ENCODE measurements at places on chromosomes 1 and 21. TPM values are rescaled to one million over a fixed set of nuclear protein-coding genes. Genes with fewer than 3 reads are reported as not detected.

PPIAL4G gene
- not detected for total RNA-seq

PTGFR gene
- total RNA-seq, result 0.05 TPM

ST6GALNAC5 gene
- 0.60 TPM for total RNA-seq

IARS2 gene
- 101 TPM for total RNA-seq

GPATCH4 gene
- total RNA-seq, result 35.7 TPM

SLC1A7 gene
- total RNA-seq, result not detected

VN1R5 gene
- total RNA-seq, result not detected

EIF2D gene
- total RNA-seq, result 43.2 TPM

SEMA6C gene
- 1.2 TPM for total RNA-seq

GJB3 gene
- 115 TPM for total RNA-seq

SERTAD4 gene
- total RNA-seq, result 5.9 TPM

CFAP107 gene
- not detected for total RNA-seq

CZIB gene
- total RNA-seq, result 27.5 TPM

KIF17 gene
- 0.21 TPM for total RNA-seq

MYBPH gene
- total RNA-seq, result not detected

FCRLB gene
- total RNA-seq, result 2.7 TPM

ADCY10 gene
- not detected for total RNA-seq

MIXL1 gene
- not detected for total RNA-seq

ZBTB8OS gene
- 40.8 TPM for total RNA-seq

ATP6V1G3 gene
- total RNA-seq, result not detected

SERPINC1 gene
- not detected for total RNA-seq

PRELP gene
- total RNA-seq, result not detected

GOLPH3L gene
- 22.5 TPM for total RNA-seq

NR1I3 gene
- total RNA-seq, result not detected

C1orf53 gene
- total RNA-seq, result 10.2 TPM

MCOLN2 gene
- total RNA-seq, result 0.78 TPM

AGTRAP gene
- total RNA-seq, result 89.7 TPM

TTLL7 gene
- total RNA-seq, result 2.1 TPM

CPT2 gene
- 20.7 TPM for total RNA-seq

TMPRSS3 gene
- not detected for total RNA-seq

NBPF10 gene
- 0.09 TPM for total RNA-seq

LINGO4 gene
- total RNA-seq, result not detected

SLC66A1 gene
- 13.7 TPM for total RNA-seq

KCNE1 gene
- not detected for total RNA-seq

TFF3 gene
- total RNA-seq, result 9.6 TPM

HAO2 gene
- total RNA-seq, result not detected

LCE1F gene
- not detected for total RNA-seq

RYR2 gene
- total RNA-seq, result not detected

OR10J1 gene
- total RNA-seq, result not detected

LAMC1 gene
- total RNA-seq, result 124 TPM

SLC44A3 gene
- total RNA-seq, result 11.7 TPM

ABL2 gene
- 9.3 TPM for total RNA-seq

ZFP69B gene
- total RNA-seq, result 2.6 TPM

SRGAP2 gene
- 20.1 TPM for total RNA-seq

PRKAA2 gene
- total RNA-seq, result 1.9 TPM

LEMD1 gene
- total RNA-seq, result not detected

LRRC40 gene
- total RNA-seq, result 18.3 TPM

TBX19 gene
- 0.42 TPM for total RNA-seq

All from airway epithelial cell (primary cell).